ENCODE measurements at places on chromosomes 16 and 17. TPM values are rescaled to one million over a fixed set of nuclear protein-coding genes. Genes with fewer than 3 reads are reported as not detected.

Gene ZNF385C
- 0.20 TPM for total RNA-seq

Gene KPNB1
- total RNA-seq: 169 TPM

Gene CCL5
- 4.2 TPM for total RNA-seq

Gene ZDHHC7
- 37.1 TPM for total RNA-seq

Gene TERB1
- total RNA-seq: not detected

Gene TBC1D3K
- not detected for total RNA-seq

Gene KRTAP4-3
- total RNA-seq: not detected

Gene KRT20
- total RNA-seq: not detected

- DNase-seq: no peak
Measured at GRCh38 chr17:74466828-74467184, 372 bp downstream of the CD300A start.

GRCh38 chr16:1907226-1907860 lies 10.9 kb downstream of the HS3ST6 start:
- no peak for DNase-seq

GRCh38 chr16:55369151-55369550 lies 45.1 kb downstream of the IRX6 start:
- no peak for DNase-seq

DNA sequence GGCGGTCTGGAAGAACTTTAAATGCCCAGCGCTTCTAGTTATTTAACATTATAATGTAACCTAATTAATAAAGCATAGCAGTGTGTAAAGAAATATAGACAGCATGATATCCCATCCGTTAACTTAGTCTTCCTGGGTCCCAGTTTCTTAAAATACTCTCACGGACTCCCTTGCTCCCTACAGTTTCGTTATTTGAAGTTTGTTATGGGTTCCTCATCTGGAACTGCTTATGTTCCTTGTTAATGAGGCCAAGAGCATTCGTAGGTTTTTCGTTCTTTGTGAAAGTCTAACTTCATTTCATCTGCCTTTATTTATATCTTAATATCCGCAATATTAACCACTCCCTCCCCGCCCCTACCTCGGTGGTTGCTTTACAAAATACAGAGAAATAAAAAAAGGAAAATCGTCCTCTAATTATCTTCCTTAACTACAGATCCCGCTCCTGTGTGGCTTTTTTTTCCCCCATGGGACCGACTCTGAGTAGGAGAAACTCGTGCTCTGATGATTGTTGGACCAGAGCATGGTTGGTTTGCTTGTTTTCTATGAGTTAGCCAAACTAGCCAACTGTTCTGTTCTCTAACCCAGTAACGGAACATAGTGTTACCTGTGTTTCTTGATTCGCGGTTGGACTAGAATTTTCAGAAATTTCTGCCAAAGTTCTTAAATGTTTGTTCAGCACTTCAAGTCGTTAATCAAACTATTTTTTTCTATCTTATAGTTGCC lies 863 bp downstream of the ADPRM start:
- DNase-seq: no peak

GRCh38 chr17:9436630-9437029 lies 139.0 kb downstream of the STX8 start:
- DNase-seq: no peak

DNA sequence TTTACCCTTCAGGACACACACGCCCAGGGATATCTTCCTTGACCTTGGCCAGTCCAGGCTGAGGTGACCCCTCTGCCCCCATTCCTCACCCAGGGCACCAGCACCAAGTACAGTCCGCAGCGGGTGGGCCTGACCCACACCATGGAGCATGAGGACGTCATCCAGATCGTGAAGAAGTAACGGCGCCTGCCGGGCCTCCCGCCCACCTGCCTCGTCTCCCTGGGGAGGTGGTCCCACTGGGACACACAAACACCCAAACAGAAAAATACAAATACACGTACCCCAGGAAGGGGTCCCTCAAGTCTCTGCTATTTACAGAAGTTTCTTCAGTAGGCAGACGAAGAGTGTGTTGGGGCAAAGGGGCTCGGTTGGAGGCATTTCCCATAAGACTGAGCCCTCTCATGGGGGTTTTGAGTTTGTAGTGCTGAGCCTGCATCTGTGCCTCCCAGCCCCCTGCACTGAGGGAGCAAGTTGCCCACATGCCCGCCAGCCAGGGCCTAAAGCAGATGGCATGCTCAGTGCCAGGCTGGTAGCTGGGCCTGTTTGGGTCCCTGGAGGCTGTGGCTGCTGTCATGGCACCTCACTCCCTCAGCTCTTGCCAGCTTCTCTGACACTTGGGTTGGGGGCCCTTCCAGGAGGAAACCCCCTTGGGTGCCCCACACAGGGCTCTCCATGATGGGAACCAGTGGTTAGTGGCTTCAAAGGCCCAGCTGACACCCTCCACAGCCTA lies 1.3 kb upstream of the MYO15A start:
- no peak for DNase-seq

GRCh38 chr17:64345689-64346376 lies 44.8 kb downstream of the PECAM1 start:
- DNase-seq: peak; percentile 45

DNA sequence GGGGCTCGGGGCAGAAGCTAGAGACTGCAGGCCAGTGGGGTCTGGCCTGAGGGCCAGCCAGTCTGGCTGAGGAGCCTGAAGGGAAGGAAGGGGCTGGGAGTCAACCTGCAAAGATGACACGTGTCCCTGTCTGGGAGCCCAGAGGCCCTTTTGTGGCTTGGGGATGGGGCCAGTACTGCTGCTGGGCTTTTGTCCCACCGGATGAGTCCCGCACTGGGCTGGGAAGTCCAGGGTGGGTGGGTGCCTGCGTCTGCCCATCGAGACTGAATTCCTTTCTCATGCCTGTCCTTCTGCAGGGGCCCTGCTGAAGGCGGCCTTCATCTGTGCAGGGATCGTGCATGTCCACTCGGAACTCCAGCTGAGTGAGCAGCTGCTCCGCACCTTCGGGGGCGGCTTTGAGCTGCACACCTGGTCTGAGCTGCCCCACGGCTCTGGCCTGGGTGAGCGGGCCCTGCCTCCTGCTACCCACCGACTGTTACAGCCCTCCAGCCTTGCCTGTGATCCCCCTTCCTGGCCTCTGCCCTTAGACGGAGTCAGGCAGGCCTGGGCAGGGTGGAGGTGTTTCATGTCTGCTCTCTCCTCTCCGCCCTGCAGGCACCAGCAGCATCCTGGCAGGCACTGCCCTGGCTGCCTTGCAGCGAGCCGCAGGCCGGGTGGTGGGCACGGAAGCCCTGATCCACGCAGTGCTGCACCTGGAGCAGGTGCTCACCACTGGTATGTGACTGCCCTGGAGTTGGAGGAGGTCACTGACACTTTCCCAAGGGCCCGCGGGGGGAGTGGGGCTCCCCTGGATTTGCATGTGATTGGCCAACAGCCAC lies 20.9 kb downstream of the FCSK start:
- DNase-seq: no peak

GRCh38 chr16:29915590-29916247 lies 10.3 kb downstream of the KCTD13 start:
- DNase-seq: no peak

GRCh38 chr17:77718669-77718961 lies 239.9 kb upstream of the TNRC6C start:
- DNase-seq: no peak

GRCh38 chr17:68441070-68441770 lies 16.1 kb downstream of the WIPI1 start:
- no peak for DNase-seq

GRCh38 chr17:28335959-28336871 lies 654 bp downstream of the TNFAIP1 start:
- DNase-seq: peak; percentile 48

GRCh38 chr16:54533856-54534490 lies 247.4 kb upstream of the IRX3 start:
- no peak for DNase-seq

- no peak for DNase-seq
Measured at GRCh38 chr16:86403085-86403484, 107.2 kb upstream of the FOXF1 start.

DNA sequence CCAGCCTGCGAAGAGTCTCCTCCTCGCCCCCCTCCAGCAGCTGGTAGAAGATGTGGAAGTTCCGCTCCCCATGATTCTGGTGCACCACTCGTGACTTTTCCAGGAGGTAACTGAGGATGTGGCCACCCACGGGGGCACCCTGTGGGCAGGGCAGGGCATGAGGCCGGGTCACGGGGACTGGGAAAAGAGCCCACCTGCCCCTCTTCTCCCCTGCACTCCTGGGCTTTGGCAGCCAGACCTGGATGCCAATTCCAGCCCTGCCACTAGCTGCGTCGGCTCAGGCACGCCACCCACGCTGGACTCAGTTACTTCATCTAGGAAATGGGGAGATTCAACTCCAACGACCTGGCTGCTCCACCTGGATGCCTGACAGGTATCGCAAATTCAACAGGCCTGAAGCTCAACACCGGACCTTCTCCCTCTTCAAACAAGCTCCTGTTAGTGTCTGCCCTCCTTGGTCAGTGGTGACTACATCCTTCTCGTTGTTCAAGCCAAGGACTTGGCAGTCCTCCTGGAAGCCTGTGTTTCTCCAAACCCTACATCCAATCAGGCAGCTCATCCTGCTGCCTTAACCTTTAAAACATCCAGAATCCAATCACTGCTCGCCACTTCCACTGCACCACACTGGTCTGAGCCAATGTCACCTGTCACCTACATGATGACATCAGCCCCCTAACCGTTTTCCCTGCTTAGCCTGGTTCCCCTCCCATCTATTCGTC lies 11.6 kb downstream of the MYO1C start:
- no peak for DNase-seq

GRCh38 chr16:50696575-50697420 lies 3.4 kb downstream of the NOD2 start:
- DNase-seq: peak; percentile 83

- DNase-seq: peak; percentile 42
Measured at GRCh38 chr17:60390925-60391470, 935 bp downstream of the USP32 start.

DNA sequence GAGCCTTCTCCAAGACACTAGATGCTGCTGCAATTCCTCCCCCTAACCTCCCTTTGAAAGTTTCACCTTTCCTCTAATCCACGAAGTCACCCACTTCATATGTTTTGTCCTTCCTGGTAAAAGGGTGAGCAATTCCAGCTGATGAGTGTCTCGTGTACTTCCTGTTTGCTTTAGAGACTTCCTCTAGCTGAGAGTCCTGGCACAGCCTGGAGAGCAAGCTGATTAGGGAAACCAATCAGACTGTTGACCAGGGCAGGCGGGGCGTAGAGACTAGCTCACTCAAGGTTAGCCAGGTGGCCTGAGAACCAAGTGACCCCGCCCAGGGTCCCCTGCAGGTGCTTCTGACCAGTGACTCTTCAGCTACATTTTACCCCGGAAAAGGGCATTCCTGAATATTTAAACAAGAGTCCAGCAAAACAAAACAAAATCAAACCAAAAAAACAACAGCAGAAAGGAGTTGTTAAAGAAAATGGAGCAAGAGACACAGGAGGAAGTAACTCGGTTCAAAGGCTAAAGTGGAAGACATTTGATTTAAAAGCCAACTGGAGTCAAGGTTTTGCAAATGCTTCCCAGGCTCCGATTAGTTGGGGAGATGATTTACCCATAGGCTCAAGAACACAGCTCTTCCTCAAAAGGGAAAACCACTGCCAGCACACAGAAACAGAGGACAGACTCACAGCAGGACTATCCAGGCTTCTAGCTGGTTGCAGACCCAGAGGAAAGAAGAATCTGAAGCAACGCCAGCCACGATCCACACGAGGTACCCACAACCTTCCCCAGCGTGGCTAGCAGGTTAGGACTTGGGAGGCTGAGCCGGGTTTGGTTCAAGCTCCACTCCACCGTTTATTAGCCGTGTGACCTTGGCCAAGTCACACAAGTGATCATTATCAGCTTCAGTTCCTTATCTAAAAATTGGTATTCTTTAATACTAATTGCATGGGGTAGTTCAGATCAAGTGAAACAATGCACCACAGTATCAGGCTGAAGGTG lies 13.4 kb downstream of the HSPB9 start:
- DNase-seq: peak; percentile 78

GRCh38 chr16:23319861-23320615 lies 17.9 kb downstream of the SCNN1B start:
- DNase-seq: no peak

GRCh38 chr16:88602091-88602490 lies 31.9 kb downstream of the ZC3H18 start:
- no peak for DNase-seq

DNA sequence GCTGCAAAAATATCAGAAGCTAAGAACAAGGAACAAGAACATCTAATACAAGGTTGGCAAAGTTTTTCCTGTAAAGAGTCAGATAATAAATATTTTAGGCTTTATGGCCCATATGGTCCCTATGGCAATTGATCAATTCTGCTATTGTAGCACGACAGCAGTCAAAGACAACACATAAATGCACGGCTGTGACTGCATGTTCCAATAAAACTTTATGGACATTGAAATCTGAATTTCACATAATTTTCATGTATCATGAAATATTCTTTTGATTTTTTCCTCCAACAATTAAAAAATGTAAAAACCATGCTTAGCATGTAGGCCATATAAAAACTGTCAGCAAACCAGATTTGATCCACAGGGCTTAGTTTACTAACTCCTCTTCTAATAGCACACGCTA lies 10.5 kb upstream of the RNF43 start:
- no peak for DNase-seq

DNA sequence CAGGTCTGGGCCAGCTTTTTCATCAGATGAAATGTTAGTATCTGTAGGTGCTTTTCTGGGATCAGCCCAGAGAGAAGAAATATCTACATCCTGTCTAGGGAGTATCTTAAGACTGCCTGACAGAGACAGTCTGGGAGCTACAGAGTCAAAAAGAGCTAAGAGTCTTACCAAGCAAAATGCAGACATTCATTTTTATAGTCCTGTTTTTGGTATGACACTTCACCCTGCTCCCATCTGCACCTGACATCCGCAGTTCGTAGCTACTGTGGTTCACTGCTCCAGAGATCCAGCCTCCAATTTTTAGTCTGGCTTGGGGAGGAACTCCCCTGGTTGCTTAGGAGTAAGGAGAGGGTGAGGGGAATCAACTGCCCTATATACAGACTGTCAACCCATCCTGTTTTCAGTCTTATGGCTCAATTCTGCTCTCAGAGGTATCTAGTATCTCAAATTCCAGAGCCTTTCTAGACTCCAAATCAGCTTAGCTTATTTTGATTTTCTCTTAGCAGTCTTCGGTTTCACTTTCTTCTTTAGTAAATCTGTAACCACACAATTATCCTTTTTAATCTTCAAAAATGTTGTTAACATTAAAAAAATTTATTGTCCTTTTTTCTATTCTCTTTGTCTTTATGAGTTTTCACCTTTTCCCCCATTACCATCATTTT lies 97.8 kb downstream of the TMEM100 start:
- DNase-seq: no peak

- no peak for DNase-seq
Measured at GRCh38 chr17:11551442-11551841, 46.8 kb upstream of the DNAH9 start.

DNA sequence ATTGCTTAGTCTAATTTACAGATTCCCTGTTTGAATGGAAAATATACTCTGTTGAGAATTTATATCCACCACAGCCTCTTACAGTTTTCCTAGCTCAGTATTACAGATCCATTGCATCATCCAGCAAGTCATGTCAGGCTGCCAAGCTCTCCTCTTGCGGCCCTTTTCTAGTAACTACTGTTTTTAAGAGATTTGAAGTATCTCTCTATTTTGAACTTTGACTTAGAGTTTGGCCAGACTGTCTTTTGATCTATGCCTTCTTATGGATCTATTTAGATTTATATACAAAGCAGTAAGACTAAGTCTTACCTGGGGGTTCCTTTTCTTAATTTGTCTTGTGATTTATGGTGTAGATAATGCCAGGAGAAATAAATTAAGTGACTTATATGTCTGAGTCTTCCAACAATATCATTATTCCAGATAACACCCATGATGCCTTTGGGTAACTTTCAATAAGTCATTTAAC lies 53.1 kb upstream of the ABCC11 start:
- no peak for DNase-seq

Measured in left ventricle myocardium superior (tissue), 1 donor.